ENCODE measurements at places on chromosomes 7 and 10. TPM values are rescaled to one million over a fixed set of nuclear protein-coding genes. Genes with fewer than 3 reads are reported as not detected.

GRCh38 chr10:22716943-22717342 is 2.6 kb upstream of the PIP4K2A start:
- no peak for DNase-seq

DNA sequence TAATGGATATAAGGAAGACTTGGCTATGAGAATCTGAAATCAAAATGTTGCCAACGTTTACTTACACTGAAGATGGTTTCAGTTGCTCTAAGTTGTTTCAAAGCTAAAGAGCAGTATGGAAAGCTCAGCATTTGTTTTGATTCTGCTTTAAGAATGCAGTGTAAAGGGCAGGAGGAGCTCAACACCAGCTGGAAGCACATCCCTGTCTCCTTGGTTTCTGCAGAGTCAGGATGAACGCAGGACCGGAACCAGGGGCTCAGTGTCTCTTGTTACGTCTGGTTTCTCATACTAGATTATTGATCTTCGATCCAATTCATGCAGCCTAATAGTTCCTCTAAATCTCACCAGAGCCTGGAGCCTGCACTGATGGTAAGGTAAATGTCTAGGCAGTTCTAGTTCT is 24.1 kb downstream of the ZRANB1 start:
- DNase-seq: no peak

GRCh38 chr7:19269301-19269700 is 124.1 kb upstream of the FERD3L start:
- DNase-seq: no peak

GRCh38 chr10:131979821-131980270 is 1.9 kb downstream of the BNIP3 start:
- peak; percentile 50 for DNase-seq

DNA sequence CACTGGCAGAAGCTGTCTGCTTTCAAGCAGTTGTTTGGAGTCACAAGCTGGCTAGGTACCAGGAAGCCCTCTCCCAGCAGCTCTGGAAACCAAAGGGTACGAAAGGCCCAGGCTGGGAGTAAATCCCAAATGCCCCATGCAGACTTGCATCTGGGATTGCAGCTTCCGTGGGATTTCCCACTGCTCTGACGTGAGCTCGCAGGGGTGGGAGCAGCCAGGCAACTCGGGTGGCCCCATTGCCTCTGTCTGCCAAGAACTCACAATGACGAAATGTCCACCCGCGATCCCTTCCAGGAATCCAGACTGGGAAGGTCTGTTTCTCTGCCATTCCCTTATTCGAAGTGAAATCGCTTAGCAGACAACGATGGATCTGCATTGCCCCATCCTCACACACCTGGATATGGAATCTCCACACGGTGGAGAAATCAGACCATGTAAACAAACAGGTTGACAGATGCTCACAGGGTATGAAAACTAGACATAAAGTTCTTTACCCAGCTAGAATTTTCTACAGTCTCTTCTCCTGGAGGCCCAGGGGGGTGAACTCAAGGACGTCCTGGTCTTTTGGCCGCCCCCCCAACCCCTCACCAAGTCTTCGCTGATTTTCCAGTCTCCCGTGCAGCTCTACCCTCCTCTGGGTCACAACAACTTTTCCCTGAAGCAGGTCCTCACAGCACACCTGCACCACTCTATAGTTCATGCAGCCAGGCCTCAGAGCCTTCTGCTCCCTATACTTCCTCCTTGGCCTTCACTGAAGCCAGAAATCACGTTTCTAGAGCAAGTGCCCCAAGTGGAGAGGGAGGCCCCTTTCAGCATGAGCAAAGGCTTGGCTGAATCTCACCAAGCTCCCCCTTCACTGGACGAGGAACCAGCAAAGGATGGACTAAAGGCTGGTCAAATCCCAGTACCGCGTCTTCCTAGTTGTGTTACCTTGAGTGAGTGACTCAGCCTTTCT is 20.0 kb downstream of the SH3PXD2A start:
- DNase-seq: no peak

GRCh38 chr10:70558295-70558694 is 44.2 kb downstream of the PRF1 start:
- DNase-seq: no peak

GRCh38 chr10:8075282-8076260 is 21.1 kb downstream of the GATA3 start:
- no peak for DNase-seq

DNA sequence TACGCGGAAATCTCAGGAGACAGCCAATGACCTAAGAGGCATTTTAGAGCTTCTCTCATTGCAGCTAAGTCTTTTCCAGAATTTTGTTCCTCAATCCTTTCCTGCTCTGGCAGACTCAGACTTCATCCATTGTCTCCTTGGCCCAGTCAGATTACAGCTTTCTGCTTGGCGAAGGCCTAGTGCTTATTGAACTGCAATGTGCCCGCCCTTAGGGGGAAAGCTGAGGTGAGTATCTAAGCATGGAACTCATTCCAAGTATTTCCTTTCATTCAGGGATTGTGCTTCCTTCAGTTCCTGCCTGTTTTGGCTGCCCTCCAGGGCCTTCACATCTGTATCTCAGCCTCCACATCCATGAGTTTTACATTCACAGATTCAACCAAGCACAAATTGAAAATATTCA is 37.5 kb downstream of the PRLHR start:
- DNase-seq: peak; percentile 62

GRCh38 chr7:130929896-130930659 is 196.1 kb upstream of the KLF14 start:
- DNase-seq: no peak

GRCh38 chr7:30278376-30278775 is 6.0 kb upstream of the ZNRF2 start:
- DNase-seq: no peak

GRCh38 chr10:48704156-48704555 is 19.5 kb downstream of the WDFY4 start:
- no peak for DNase-seq

- DNase-seq: no peak
Measured at GRCh38 chr10:69899727-69900595, 98.3 kb downstream of the COL13A1 start.

- no peak for DNase-seq
Measured at GRCh38 chr10:75288140-75288711, 52.5 kb upstream of the COMTD1 start.

DNA sequence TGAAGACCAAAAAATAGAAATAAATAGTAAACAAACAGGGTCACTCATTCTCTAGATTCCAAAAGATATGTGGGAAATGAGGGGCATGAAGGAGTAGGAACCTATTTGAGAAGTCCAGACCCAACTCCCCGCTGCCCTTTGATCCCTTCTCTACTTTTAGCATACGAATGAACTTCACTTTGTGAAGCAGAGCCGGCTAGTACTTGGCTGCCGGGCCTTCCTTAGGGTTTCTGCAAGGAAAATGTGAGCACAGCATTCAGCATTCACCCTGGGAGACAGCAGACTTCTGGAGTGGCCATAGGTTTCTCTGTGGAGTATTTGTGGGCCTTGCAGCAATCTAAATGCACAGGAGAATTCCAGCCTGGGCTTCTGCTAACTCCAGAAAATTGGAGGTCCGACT is 76.3 kb upstream of the PRKAR2B start:
- no peak for DNase-seq

DNA sequence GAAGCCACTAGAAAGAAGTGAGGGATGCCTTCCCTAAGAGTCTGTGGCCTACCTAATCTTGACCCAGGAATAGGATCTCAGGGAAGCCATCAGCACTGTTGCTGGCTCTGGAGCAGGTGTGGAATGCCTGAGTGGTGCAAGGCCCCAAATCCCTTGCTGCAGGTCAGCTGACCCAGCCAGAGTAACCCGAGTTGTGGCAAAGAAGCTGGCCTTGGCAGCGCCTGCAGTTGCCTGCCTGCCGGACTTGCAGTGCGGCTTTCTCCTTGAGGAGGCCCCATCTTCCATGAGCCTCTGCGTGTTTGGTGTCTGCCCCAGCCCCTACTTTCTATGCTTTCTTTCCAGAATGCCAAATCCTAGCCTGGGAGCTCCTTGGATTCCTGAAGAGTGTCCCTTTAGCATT is 5.8 kb downstream of the KIAA1217 start:
- no peak for DNase-seq

DNA sequence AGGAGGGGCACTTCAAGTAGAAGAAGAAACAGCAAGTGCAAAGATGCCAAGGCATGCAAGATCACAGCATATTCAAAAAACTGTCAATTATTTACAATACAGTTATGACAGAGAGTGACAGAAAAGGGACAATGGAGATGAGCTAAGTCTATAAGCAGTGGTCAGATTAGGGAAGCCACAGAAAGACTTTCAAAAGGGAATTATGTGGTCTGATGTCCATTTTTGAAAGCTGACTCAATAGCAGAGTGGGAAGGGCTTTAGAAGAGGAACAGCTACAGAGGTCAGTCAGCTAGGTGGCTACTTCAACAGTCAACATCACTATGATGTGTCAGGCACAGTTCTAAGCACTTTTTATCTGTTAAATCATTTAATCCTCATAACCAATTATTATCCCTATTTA is 45.2 kb upstream of the SPOCK2 start:
- DNase-seq: no peak

DNA sequence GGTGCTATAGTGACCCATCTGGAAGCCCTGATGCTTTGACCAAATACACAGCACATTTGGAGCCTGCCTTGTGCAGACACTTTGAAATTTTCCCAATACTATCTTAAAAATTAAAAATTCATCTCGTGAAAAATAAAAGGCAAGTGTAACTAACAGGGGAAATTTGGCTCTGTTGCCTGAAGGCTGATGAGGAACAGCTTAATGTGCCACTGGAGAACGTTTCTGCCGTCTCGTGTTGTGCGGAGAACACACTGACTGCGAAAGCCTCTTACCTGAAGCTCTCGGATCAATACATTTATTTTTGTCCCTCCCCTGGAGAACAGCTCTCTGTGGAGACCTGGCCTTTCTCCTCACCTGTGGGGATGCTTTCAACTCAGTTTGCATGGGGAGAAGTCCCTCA is 77.2 kb upstream of the CHST15 start:
- no peak for DNase-seq

GRCh38 chr7:70426249-70426880 is 705.6 kb upstream of the GALNT17 start:
- DNase-seq: no peak

DNA sequence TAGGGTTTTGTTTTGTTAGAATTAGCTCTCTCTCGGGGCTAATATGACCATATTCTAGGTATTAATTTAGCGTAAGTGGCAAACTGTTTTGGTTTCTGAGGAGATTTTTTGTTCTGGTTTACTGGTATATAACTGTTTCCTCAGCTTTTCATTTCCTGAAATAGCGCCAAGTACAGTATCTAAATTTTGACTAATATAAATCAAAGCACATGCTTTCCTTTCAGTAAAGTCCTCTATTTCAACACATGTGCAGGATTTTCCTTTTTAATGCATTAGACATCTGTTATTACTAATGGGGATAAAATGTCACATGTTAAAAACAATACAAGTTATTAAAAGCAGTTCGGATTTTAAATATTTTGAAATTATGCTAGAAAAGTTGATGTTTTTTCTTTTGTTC is 11.3 kb downstream of the FERD3L start:
- no peak for DNase-seq

- no peak for DNase-seq
Measured at GRCh38 chr10:14926061-14926470, 27.8 kb downstream of the DCLRE1C start.

DNA sequence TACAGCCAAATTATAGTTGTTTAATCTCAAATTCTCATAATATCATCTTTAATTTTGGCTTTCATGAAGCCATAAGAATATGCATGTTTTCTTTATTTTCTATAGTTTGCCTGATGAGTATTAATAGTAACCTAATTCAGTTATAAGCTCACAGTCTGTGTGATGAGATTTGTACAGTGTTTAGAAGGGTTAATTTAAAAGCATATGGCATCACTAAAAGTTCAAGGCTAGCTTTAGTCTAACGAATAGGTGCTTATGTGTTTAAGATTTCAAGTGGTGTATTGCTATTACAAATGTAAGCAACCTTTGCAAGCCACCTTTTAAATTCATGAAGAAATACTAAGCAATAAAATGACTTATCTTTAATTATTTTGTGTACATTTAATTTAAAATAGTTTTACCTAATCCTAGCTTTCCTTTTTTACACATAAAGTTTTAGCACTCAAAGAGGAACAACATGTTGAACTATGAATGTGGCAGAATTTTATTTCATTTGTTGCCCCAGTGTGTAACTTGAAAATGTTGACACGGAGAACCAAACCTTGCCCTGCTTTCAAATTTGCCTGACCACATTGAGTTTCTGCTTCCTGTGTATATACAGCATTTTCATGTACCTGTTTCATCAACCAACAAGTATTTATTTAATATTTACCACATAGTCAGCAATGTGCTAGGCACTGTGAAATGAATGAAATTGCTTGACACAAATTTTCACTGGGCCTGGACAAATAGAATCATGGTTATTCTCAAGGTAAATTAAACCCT is 41.5 kb downstream of the TET1 start:
- no peak for DNase-seq

DNA sequence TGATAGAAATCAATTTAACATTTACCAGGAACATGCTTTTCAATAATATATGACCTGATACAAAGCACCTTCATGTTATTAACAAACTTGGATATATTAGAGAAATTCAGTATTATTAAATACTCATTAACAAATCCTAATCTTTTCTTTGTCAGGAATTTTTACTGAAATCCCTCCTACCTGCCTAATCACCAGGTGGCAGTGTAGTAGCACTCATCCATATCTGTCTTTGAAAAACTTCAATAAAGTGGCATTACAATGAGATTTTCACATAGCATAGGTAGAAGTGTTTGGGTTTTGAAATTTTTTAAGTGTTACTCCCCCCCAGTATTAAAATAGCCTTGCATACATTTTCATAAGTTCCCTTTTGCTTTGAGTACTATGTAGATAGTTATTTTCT is 1246.6 kb upstream of the LRRN3 start:
- DNase-seq: peak; percentile 29

DNA sequence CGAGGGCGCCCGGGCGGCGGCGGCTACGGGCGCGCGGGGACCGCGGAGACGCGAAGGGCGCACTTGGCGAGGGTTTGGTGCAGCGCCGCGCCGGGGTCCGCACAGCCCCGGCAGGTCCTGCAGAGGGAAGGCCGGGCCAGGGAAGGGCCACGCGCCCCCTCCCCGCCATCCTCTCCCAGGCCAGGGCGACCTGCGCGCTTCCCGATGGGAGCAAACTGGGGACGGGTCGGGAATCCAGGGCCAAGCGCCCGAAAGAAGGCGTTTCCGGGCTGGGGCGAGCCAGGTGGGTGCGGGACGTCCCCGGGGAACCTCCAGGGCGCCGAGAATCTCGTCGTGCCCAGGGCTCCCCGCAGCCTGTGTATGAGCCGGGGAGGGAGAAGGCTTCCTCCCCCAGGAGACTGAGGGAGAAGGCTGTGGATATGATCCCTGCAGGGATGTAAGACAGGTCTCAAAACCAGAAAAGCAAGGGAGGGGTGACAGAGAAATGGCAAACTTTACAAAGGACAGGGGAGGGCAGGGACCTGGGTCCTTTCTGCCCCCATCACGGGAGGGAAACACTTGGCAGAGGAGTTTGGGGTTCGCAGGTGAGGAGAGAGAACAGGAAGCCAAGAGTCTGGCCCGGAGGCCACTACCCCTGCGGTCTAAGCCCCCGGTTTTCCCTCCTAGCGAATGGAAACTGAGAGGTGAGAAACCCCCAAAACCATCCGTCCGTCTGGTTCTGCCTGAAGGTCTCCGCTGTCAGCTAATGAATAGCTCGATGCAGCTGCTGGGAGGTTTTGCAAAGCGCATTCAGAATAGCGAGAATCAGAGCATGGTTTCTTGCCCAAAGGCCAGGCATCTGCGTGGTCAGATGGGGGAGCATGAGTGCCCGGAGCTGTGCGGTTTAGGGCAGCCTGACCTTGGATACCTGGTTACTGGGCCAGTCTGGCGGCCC is 674 bp downstream of the AMZ1 start:
- DNase-seq: no peak

- DNase-seq: peak; percentile 40
Measured at GRCh38 chr7:106813705-106814305, 51.3 kb upstream of the PIK3CG start.

FAM24B gene
- 5.3 TPM for polyA plus RNA-seq

PDLIM1 gene
- 91.1 TPM for polyA plus RNA-seq

SUN3 gene
- polyA plus RNA-seq: not detected

LIPJ gene
- polyA plus RNA-seq: not detected

COL17A1 gene
- polyA plus RNA-seq: 0.57 TPM
